ENCODE measurements at places on chromosomes 4 and X.

DNA sequence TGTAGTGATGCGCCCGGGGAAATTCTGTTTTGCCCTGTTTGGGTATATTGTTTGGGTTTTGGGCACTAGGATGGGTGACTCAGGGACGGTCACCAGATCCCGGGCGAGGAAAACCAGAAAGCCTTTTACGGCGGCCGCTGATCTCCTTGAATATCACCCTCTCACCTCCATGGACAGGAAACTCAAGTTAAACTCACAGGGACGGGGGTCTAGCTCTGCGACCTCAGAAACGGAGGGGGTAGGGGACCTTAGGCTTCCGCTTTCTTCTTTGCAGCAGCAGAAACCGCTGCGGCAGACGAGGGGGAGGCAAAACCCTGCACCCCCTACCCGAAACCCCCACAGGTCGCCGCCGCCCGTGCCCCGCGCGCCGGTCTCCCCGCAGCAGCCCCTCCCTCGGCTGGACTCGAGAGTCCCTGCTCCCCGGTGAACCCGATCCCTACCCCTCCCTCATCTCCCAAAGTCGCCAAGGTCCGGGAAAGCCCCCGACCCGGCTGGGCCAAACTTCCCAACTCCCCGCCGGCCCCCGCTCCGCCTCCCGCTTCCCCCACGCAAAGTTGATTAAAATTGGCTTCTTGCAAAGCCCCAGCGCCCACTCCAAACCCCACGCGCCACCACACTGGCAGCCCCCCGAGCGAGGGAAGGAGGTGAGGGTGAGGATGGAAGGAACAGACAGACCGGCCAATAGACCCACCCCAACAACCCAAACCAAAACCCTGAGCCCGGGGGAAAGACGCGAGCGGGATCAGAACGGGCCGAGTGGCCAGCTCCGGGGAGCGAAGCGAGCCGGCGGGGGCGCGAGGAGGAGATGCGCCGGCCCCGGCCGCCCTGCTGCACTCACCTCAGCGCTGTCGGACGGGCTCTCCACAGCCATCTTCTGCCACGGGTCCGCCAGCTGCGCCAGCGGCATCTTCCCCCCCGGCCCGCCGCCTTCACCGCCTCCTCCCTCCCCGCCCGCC is 705 bp downstream of the RPS6KA3 start:
- DNase-seq: peak; percentile 0

DNA sequence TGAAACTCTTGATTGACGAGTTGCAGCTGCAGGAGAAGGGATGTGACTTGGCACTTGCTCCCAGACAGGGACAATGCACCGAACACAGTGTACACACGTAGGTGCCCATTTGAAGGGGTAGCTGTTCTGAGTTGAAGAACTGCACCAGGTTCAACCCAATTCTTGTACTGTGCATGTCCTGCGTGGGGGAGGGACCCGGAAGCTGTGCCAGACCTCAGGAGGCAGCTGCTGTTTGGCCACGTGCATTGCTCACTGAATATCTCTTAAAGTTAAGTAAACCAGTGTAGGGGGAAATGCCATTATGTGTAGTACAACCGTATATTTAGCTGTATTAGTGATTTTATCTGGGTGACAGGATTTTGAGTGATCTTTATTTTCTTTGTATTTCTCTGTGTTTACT is 12.0 kb upstream of the RBBP7 start:
- no peak for DNase-seq

- DNase-seq: no peak
Observed at GRCh38 chr4:154872198-154872597, 91.1 kb downstream of the RBM46 start.

GRCh38 chr4:53500546-53500945 is 90.7 kb downstream of the LNX1 start:
- no peak for DNase-seq

DNA sequence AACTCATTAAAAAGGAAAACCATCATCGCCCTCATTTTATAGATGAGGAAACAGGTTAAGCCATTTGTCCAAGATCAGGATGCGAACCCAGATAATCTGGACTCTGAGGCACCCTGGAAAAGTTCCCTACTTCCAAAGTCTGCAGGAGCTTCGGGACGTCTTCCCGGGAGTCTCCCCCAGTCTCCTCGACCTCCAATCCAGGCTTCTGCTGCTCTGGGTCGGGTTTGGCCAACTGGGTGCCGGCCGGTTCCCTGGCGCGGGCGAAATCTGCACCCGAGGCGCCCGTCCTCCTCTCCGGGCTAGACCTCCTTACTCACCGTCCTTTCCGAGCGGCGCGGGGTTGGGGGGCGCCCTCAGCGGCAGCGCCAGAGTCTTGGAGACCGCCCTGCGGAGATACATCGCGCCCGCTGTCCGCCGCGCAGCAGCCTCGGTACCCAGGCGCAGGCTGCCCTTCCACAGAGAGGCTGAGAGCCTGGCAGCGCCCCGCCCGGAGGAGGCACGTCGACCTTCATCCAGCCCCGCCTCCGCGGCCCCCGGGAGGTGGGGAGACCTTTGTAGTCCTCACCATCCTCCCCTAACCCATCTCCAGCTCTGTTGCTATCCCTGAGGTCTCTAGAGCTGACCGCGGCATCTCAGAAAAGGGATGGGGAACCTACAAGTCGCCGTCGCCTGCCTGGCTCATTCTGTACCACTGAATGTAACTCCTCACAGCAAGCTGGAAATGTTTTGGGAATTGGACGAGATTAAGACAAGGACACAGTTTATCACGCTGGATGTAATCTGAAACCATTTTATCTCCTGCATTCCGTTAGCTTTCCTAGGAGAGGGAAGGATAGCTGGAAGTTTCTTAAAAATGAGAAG is at the start of gene MGARP:
Gene MGARP, minus strand, starts transcription at position 466 of the 861 bp plus-strand sequence. Its CDS starts 67 bp downstream, at position 399.
- DNase-seq: no peak

DNA sequence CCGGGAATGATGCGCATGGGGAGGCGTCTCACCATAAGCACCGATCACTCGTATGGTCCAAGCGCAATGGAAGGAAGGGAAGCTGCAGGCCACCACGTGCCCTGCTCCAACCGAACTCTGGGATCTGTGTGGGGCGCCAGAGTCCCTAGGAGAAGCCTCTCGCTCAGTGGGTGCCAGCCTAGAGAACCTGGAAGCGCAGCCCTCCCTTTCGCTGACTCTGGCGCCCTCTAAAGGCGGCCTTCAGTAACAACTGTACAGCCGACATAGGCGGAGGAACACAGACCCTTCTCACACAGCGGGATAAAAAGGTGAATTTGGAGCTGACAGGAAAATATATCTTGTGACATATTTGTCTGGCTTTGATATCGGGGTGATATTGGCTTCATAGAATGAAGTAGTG is 76.0 kb downstream of the INTS6L start:
- DNase-seq: peak; percentile 21

DNA sequence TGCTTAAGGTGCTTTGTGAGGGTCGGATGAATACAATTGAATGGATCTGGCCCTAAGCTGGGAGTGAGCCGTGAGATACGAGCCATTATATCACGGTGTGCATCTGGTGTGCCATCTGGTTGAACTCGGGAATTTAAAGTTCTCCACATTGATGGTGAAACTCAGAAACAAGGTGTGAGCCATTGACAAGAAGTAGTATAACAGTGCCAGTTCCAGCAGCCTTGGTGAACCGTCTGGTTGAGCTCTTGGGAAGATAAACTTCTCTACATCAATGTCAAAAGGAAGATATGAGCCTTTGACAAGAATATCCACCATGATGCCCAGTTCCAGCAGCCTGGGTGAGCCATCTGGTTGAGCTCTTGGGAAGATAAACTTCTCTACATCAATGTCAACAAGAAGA is 5.0 kb upstream of the CSF2RA start:
- no peak for DNase-seq

DNA sequence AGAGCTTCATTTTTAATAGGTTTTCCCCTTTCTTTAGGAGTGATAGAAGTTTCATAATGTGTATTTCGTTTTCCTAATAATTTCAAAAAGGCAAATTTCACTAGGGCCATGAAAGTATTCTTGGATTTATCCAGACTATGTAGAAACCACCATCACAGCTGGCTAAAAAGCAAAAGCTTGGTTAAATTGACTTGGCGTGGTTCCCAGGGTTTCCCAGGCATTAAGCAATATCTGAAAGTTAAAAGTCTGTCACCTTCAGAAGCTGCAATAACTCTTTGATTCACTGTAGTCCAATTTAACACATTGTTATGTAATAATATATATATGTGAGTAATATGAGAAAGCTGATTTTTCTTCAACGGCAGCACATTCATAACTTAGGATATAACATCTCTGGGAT is 38.3 kb downstream of the NDNF start:
- DNase-seq: no peak

DNA sequence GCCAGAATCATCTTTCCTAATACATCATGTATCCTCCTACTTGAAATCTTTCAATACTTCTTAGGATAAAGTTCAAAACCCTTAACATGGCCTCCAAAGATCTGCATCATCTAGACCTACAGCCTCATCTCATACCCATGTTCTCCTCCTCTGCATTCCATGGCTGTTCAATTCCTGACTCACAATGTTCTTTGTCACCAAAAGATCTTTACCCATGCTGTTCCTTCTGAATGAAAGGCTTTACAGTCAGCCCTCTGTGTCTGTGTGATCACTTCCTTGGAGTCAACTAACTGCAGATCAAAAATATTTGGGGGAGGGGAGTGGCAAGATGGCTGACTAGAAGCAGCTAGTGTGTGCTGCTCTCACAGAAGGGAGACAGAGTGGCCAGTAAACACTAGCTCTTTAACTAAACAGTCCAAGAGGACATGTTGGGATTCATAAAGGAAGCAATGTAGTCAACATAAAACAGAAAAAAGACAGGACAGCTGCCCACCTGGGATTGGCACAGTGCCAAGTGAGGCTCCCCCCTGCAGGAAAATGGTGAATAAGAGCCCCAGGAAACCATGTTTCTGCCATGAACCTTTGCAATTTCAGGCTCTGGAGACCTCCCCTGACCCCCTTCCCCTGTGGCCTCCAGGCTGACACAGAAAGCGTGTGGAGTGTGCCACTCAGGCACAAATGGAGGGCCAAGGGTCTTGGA is 31.9 kb downstream of the CBR4 start:
- DNase-seq: no peak

- DNase-seq: no peak
Observed at GRCh38 chr4:11814758-11815157, 386.1 kb upstream of the HS3ST1 start.

- DNase-seq: no peak
Observed at GRCh38 chr4:20037745-20038144, 214.0 kb upstream of the SLIT2 start.

DNA sequence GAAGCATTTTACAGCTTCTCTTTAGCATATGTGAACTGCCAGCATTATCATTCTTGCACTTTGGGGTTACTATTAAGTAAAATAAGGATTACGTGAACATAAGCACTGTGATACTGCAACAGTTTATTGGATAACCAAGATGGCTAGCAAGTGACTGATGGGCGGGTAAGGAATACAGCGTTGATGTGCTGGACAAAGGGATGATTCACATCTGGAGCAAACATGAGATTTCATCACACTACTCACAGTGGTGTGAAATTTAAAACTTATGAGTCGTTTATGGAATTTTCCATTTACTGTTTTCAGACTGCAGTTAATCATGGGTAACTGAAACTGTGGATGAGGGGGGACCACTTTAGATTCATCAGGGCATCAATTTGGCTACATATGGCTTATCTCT is 16.0 kb downstream of the NBDY start:
- DNase-seq: no peak

GRCh38 chr4:40909363-40909876 is 159.7 kb downstream of the NSUN7 start:
- no peak for DNase-seq

GRCh38 chr4:38670939-38671591 is 7.1 kb downstream of the KLF3 start:
- no peak for DNase-seq

- DNase-seq: no peak
Observed at GRCh38 chr4:100367451-100367850, 150.4 kb downstream of the EMCN start.

GRCh38 chrX:3526731-3527130 is 180.3 kb upstream of the MXRA5 start:
- no peak for DNase-seq

All from stimulated activated CD8-positive, alpha-beta memory T cell treated with anti-CD3 and anti-CD28 coated beads, Interleukin-7, amount 100 ng/mL, for 1 hour (primary cell).